ENCODE measurements at places on chromosomes 6 and 20. TPM values are rescaled to one million over a fixed set of nuclear protein-coding genes. Genes with fewer than 3 reads are reported as not detected.

DNA sequence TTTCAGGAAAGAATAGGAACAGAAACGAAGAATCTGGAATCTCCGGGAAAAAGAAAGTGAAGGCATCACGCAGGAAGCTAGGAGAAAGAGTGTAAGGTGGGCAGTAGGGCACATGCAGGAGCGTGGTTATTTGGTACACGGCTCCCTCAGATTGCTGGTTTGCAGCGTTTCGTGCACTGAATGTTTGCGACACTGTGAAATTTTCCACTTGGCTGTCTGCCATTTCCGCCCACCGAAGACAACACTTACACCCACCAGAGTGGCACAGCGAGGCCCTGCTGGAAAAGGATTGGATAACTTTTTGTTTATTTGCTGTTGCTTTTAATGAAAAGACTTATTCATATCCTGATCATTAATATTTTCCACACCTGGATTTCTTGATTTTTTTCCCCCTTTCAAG, 248.3 kb downstream of the GMPR start:
- DNase-seq = no peak

DNA sequence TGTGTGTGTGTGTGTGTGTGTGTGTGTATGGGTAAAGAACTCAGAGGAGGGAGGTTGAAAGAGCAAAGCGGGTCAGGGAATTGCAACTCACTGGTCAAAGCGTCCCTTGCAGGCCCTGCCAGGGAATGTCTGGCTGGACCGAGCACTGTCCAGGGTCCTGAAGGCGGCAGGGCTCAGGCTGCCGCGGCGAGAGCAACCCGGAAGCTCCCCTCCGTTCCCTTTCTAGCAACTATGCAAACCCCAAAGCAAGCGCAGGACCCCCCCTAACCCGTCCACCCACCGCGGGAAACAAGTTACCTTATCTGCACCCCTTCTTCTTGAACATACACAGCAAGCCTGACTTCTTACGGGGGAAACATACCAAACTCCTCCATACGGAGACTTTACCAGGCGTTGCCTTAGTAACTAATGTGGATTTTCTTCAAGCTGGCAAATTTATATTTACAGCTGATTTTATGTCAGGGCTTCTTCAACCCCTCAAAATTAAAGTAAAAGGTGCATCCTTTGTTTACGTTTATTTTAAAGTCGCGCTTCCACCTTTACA, 538 bp upstream of the GRM1 start:
- peak; percentile 51 for DNase-seq

DNA sequence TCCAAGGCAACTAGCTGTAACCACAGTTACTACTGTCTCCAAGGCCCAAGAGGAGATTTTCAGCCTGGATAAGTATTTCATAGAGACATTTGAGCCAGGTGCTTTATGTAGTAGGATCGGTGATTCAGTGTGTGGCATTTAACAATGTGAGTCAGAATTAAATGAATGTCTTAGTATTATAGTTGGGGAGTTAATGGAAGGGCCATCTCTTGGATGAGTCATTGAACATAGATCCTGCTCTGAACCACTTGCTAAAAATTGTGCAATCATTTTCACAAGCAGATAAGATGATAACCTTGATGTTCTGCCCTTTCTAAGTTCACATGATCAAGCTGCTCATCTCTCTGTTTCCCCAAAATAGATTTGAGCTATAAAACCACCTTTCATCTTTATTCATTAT, 668.9 kb upstream of the CITED2 start:
- peak; percentile 98 for DNase-seq

- no peak for DNase-seq
Measured at GRCh38 chr6:4352731-4353130, 217.4 kb upstream of the ECI2 start.

- DNase-seq = no peak
Measured at GRCh38 chr6:130425537-130425936, 59.7 kb downstream of the TMEM200A start.

GRCh38 chr20:11130554-11131166, 456.9 kb upstream of the JAG1 start:
- DNase-seq = no peak

DNA sequence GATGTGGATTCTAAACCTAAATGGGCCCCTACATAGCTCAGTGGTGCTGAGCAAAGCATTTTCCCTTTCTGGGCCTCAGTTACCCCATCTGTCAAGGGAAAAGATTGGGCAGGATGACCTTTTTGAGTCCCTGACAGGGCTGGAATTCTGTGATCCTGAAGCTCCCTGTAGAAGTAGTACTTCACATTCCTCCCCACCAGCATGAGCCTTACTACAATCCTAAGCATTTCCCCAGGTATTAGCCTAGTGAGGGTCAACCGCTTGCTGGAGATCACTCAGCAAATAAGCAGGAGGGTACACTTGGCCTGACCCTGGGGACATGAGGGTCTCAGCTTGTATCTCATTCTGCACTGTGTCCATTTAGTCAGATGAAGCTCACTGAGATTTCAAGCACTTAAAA, 13.4 kb downstream of the NDRG3 start:
- DNase-seq = no peak

DNA sequence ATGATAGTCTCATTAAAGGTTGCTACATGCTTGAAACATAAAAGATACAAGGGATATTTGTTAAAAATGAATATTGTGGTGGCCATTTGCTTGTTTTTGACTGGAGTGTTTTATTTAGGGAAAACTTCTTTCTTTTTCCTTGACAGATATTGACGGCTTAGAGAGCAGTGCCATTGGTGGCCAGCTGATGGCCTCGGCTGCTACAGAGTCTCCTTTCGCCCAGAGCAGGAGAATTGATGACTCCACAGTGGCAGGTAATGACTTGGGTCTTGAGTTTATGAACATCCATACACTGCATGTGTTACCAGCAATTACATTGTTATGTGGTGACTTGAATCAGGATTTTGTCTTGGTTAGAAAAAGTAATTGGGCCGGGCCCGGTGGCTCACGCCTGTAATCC, 67.5 kb upstream of the PBOV1 start:
- DNase-seq = no peak

DNA sequence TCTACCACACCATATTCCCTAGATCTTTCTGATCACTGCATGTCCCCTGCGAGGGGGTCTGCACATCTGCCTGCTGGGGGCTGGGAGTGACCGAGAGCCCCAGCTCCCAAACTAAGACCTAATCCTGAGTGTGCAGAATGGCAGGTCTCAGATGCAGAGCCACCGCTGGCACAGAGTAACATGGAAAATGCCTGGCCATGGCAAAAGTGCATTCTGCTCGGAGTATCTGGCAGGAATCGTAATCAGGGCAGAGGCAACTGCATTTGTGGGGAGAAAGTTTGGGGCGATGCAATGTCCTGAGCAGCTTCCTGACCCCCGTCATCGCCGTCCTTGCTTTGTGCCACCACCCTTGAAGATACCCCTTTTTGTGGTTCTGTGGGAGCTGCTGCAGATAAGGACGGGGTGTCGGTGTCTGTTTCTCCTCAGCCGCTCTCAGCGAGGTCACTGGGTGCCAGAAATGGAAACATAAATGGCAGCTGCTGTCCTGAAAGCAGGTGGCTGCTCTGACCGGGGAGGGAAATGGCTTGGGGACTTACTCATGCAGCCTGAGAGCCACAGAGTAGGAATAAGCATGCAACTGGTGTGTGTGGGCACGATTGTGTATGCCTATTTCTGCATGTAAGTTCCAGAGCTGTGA, 157.9 kb downstream of the LY86 start:
- no peak for DNase-seq

DNA sequence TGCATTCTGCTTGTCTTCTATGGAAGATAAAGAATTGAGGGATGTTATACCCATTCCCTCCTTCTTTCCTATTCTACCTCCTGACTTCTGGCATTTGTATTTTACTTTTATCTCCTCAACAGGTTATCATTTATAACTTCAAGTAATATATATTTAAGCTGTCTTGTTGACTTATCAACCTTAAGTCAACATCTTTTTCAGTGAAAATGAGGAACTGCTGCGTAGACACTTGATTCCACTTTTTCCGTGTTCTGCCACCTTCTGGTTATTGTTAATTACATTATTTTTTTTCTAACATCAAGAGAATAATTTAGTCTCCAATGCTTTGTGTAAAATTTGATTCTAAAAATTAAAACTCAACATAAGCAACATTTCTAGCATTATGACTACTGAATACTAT, 107.5 kb downstream of the PRKN start:
- no peak for DNase-seq

DNA sequence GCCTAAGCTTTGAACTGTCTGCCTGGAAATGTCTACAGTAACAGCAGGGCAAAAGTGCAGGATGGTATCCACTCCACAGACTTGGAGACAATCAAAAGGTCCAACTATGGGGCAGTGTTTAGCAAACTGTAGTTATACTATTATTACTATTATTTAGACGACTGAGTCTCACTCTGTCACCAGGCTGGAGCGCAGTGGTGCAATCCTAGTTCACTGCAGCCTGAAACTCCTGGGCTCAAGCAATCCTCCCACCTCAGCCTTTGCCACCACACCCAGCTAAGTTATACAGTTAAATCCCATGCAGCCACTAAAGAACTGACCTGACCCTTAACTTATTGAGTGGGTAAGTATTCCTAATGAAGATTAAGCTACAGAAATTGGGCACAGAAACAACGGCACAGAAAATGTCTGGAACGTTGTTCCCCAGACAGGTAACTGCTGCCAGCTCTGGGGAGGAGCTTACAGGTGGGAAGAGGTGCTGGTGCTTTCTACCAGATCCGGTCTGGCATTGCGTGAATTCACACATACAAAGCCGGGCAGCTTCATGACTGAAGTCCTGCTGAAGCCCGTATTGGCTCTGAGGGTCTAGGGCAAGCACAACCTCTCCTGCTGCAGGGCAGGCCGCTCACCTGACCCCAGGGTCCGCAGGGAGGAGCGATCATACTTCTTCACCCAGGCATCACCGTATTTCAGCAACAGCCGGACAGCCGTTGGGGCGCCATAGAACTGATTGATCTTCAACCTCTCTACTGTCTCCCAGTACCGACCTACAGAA, 27.0 kb upstream of the APMAP start:
- no peak for DNase-seq

DNA sequence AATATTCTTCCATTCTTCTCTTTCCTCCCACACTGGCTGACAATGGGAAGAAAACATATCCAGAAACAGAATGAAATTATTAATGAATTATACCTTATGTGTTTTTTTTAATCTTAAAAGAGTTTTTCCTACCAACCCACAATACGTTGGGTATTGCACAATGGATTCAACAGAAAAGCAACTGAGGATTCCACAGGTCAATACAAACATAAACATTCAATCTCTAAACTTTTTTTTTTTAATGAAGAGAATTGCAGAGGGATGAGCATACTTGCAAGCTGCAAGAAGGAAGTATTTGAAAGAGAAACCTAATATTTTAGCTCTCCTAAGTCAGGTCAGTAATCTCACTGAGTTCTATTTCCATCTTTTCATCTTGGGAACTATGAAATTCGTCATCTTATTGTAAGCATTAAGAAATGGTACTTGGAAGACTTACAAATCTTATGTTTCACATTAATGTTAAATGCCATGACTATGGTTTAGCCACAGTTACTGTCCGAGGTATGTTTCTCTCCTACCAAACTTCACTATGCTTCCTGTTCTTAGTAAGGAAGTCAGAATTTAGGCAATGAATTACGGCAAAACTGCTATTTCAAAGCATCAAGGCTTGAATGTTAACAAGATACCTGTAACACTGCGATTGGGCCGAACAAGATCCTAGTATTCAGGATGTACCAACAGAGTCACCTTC, 100.8 kb downstream of the HIVEP2 start:
- DNase-seq = peak; percentile 53

- DNase-seq = no peak
Measured at GRCh38 chr20:45325371-45325770, 17.3 kb upstream of the MATN4 start.

DNA sequence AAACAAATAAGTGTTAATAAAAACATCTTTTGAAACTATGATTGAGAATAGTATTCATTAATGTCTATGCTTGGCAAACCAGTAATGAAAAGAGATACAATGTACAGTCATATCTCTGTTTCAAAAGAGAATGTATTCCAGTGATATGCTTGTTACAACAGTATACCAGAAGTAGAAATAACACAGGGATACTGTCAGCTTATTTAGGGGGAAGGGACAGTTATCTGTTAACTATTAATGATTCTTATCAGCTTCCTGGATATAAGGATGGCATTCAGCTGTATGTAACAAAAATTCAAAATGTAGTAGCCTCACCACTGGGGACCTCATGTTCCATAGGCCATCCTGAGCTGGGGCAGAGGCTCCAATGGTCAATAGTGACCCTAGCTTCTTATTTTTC, 103.8 kb upstream of the TBX18 start:
- DNase-seq = no peak

GRCh38 chr6:26170181-26170580, 83.0 kb downstream of the HFE start:
- DNase-seq = no peak

- DNase-seq = no peak
Measured at GRCh38 chr6:87251225-87251624, 71.2 kb upstream of the SMIM8 start.

DNA sequence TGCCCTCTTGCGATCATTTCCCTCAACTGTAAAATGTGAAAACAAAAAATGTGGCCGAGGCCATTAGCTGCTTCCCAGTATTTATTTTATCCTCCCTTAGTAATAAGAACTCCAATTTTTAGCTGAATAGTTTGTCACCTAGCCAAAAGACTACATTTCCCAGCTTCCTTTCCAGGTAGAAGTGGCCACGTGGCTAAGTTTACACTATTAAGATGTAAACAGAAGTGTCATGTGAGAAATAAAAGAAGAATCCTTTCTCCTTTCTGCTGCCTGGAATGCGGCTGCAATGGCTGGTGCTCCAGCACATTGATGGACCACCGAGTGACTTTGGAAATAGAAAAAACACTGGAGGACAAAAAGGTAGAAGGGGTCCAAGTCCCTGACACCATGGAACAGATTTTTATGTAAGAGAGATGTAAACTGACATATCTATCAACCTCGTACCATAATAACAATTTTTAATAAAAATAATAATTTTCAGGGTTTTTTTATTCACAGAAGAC, 268.8 kb downstream of the PKHD1 start:
- no peak for DNase-seq

DNA sequence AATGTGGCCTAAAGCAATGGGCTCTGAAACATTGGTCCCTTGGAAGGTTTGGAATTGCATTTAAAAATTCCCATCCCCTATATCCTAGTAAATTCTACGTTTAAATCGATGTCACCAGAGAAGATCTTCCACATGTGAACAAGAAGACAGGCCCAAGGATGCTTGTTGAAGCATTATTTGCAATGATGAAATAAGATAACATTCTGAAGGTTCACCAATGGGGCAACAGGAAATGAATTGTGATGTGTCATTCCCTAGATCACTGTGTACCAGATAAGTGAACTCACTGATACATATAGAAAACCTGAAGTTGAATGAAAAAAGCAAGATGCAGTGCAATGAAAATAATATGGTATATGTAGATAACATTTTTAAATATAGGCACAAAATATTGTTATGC, 464.3 kb upstream of the BTBD3 start:
- DNase-seq = peak; percentile 75

CNR1 gene
- not detected for total RNA-seq

DYNLT2 gene
- 1.0 TPM for total RNA-seq

PDYN gene
- total RNA-seq = not detected

STAU1 gene
- 48.1 TPM for total RNA-seq

PARD6B gene
- 1.0 TPM for total RNA-seq

DDO gene
- total RNA-seq = 8.7 TPM
